ENCODE measurements at places on chromosomes 12 and 14.

DNA sequence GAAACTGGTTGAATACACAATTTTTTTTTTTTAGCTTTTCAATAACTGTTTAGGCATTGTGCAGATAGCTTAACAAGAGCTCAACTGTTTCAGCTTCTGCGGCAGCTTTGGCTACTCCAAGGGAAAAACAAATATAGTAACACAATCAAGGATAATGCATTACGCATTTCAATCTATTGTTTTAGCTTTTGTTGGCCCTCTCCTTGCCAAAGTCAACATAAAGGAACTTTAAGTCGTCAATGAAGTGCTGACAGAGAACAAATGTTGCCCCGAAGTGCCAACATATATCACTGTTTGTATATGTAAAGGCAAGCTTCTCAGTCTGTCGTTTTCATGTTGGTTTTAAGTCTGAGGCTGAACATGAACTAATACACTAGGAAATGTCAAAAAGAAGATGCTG, 1087.4 kb upstream of the FLRT2 start:
- H3K4me1 ChIP-seq: no peaks in the 10 kb centered on the region
- DNase-seq: no peak
- no peaks in the 10 kb centered on the region for H3K27me3 ChIP-seq
- no peak overlapping the region for H3K27ac ChIP-seq
- no peaks in the 10 kb centered on the region for H3K36me3 ChIP-seq

- H3K27ac ChIP-seq: peak overlapping the region; percentile 99
- no peaks in the 10 kb centered on the region for H3K27me3 ChIP-seq
- no peaks in the 10 kb centered on the region for H3K4me1 ChIP-seq
Observed at GRCh38 chr14:68977718-68978171, 1.4 kb downstream of the ACTN1 start.

DNA sequence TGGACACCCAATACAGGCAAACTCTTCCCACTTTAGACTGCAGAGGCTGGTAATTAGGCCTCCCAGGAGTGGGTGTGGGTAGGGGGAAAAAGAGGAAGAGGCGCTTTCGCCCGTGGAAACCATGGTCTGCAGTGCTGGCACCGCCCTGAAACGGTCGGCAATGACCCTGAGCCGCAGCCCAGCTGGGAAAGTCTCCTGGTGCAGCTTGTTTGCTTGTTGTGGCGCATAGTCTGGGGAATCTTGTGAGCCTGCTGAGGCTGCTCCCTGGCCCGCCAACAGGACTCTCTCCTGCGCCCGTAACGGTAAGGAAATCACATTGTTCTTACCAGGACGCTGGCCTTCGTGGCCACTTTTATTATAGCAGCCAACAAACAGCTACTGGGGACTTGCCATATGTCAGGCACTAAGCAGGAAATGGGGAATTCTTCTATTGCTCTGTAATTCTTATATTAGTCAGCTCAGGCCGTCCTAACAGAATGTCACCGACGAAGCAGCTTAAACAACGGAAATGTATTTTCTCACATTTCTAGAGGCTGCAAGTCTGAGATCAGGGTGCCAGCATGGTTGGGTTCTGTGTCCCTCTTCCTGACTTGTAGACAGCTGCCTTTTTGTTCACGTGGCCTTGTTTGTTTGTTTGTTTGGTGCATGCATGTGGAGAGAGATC, 52.5 kb upstream of the RIN3 start:
- no peaks in the 10 kb centered on the region for H3K36me3 ChIP-seq
- no peak overlapping the region for H3K27ac ChIP-seq
- H3K4me3 ChIP-seq: no peak overlapping the region

DNA sequence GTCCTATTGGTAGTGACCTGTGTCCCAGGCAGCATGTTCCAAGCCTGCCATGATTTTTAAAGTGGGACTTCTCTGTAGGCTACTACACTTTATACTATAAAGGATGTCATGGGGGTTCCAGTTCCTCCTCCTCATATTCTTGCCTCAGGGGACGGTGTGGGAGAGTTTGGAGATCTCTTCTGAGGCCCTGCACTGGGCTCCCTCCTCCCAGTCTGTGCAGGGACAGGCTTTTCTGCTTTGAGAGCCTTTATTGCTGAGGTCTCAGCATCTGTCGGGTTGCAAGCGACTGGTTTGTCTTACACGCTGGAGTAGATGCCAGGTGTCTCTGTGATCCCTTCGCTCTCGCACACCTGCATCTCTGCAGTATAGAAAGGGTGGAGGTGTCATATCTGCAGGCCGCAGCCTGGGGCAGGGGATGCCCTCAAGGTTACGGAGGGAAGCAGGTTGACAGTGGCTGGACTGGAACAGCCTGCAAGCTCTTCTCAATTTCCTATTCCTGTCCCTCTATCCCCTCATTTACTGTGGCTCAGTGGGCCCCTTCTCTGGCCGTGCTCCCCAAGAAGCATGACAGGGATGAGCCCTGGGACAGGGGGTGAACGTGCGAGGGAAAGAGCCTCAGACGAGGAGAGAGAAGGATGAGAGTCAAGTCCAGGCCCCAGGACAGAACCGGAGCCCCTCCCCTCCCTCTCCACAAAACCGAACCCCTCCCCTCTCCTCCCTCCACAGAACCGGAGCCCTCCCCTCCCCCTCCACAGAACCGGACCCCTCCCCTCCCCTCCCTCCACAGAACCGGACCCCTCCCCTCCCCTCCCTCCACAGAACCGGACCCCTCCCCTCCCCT, 51.3 kb downstream of the SLC6A12 start:
- H3K27ac ChIP-seq: no peak overlapping the region
- no peaks in the 10 kb centered on the region for H3K4me1 ChIP-seq
- H3K36me3 ChIP-seq: no peaks in the 10 kb centered on the region
- no peak overlapping the region for H3K4me3 ChIP-seq
- DNase-seq: no peak
- H3K27me3 ChIP-seq: no peaks in the 10 kb centered on the region

DNA sequence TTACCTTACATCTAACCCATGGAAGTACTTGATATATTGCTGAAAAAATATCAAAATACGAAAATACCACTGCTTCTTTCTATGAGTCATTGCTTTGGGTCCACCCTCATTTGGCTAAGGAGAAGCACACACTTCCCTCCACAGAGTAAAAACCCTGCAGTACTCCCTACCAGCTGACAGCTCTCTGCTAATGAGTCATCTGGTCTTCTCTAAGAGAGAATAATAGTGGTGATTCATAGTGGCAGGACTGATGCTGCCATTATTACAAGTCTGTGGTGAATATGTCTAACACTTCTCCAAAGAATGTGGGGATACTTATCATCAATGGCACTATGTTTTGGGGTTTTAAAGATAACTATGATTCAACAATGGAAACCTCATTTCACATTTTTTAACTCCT, 90.7 kb downstream of the PPFIA2 start:
- H3K4me1 ChIP-seq: no peaks in the 10 kb centered on the region
- no peaks in the 10 kb centered on the region for H3K27me3 ChIP-seq
- no peak for DNase-seq
- H3K36me3 ChIP-seq: no peaks in the 10 kb centered on the region

GRCh38 chr14:60653701-60654161, 4.5 kb upstream of the SIX1 start:
- peaks cover 8% of the 10 kb centered on the region for H3K4me1 ChIP-seq
- no peak overlapping the region for H3K4me3 ChIP-seq
- H3K27ac ChIP-seq: no peak overlapping the region
- no peaks in the 10 kb centered on the region for H3K36me3 ChIP-seq

GRCh38 chr12:110015132-110015531, 15.9 kb downstream of the ANKRD13A start:
- no peak overlapping the region for H3K27ac ChIP-seq
- H3K36me3 ChIP-seq: peaks cover 6% of the 10 kb centered on the region
- no peak overlapping the region for H3K4me3 ChIP-seq
- DNase-seq: no peak
- no peaks in the 10 kb centered on the region for H3K4me1 ChIP-seq

- no peak overlapping the region for H3K27ac ChIP-seq
- no peak overlapping the region for H3K4me3 ChIP-seq
- no peak for DNase-seq
Observed at GRCh38 chr14:98198385-98198784, 1073.6 kb downstream of the BCL11B start.

GRCh38 chr14:63322897-63323573, 4.3 kb upstream of the GPHB5 start:
- no peaks in the 10 kb centered on the region for H3K36me3 ChIP-seq
- no peak overlapping the region for H3K4me3 ChIP-seq
- no peaks in the 10 kb centered on the region for H3K27me3 ChIP-seq
- no peak for DNase-seq

DNA sequence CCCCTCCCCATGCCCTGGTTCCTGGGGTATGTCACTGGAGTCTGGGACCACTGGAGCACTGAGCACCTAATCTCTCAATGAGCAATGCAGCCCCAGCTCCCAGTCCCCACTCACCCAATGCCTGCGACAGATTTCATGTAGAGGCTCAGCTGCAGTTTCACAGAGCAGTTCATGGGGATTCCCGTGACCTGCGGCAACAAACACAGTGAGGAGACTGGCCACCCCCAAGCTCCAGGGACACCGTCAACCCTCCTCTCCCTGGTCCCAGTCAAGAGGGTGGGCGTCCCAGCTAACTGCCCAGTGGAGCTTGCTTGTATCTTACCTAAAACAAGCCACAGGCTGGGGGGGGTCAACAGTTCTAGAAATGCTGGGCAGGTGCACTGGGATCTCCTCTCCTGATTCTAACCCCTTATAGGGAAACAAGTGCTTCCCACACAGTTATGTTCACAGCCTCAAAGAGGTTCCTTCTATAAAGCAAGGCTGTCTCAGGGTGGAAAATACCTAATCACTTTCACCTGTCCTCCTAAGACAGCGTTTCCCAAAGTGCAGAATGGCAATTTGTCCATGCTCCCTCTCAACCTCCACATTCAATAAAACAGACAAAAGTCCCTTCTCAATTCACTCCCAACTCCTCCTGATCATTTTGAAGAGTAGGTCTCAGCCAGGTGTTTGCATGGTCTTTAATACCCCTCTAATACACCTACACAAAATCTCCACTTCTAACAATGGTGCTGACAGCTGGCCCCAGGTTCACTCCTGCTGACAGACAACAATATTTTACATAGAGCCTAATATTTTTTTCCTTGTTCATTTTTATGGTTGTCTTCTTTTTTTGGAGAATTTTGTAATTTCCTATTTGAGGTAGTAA, 68.3 kb downstream of the SCARB1 start:
- no peaks in the 10 kb centered on the region for H3K36me3 ChIP-seq
- H3K27me3 ChIP-seq: no peaks in the 10 kb centered on the region
- no peaks in the 10 kb centered on the region for H3K4me1 ChIP-seq
- H3K27ac ChIP-seq: no peak overlapping the region
- no peak for DNase-seq

- no peaks in the 10 kb centered on the region for H3K36me3 ChIP-seq
- H3K4me3 ChIP-seq: no peak overlapping the region
- no peaks in the 10 kb centered on the region for H3K27me3 ChIP-seq
- DNase-seq: no peak
Observed at GRCh38 chr12:21169878-21170472, 39.0 kb downstream of the SLCO1B1 start.

DNA sequence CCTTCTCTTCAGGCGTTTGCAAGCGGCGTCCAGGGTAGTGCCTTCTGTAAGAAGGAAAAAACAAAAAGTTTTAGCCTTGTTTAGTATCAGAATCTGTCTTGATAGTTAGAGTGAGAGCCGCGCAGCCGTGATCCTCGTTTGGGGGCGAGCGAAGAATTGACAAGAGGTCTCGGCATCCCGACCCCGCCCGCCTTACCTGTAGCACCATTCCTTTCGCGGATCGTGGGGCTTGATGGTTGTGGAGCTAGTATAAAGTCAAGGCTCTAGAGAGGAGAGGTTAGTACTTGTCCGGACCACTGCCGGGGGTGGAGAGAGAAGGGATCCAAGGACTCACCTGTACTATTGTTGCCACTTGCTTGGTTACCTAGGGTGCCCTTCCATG, 494 bp downstream of the TMTC3 start:
- no peaks in the 10 kb centered on the region for H3K27me3 ChIP-seq
- no peak for DNase-seq
- H3K27ac ChIP-seq: peak overlapping the region; percentile 86
- peaks cover 8% of the 10 kb centered on the region for H3K4me1 ChIP-seq
- H3K4me3 ChIP-seq: peak overlapping the region; percentile 86

- H3K27me3 ChIP-seq: no peaks in the 10 kb centered on the region
- no peak for DNase-seq
- H3K4me3 ChIP-seq: no peak overlapping the region
- H3K36me3 ChIP-seq: no peaks in the 10 kb centered on the region
Observed at GRCh38 chr12:116137318-116137717, 140.2 kb downstream of the MED13L start.

- no peak for DNase-seq
- H3K36me3 ChIP-seq: no peaks in the 10 kb centered on the region
- H3K4me1 ChIP-seq: no peaks in the 10 kb centered on the region
- no peak overlapping the region for H3K27ac ChIP-seq
Observed at GRCh38 chr12:32512910-32513309, 113.6 kb downstream of the FGD4 start.

GRCh38 chr14:67502867-67503266, 14.3 kb upstream of the TMEM229B start:
- H3K4me1 ChIP-seq: no peaks in the 10 kb centered on the region
- H3K27me3 ChIP-seq: no peaks in the 10 kb centered on the region
- no peak for DNase-seq
- H3K36me3 ChIP-seq: no peaks in the 10 kb centered on the region

DNA sequence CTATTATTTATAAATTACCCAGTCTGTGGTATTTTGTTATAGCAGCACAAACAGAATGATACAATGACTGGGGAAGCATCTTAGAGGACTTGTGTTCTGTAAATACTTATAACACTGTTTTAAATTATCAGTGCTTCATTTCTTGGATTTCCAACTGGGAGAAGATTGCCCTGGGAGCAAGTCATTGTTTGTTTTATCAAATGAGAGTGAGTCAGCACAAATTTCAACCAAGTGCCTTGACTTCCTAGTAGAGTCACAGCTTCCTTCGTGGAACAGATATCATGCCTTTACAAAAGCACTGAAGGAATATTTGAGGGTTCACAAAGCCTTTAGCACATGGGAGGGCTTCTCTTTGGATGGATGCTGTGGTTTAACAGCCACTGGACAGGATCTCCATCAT, 234.1 kb downstream of the KTN1 start:
- no peak for DNase-seq
- no peaks in the 10 kb centered on the region for H3K36me3 ChIP-seq
- H3K27me3 ChIP-seq: no peaks in the 10 kb centered on the region
- no peaks in the 10 kb centered on the region for H3K4me1 ChIP-seq
- no peak overlapping the region for H3K27ac ChIP-seq

DNA sequence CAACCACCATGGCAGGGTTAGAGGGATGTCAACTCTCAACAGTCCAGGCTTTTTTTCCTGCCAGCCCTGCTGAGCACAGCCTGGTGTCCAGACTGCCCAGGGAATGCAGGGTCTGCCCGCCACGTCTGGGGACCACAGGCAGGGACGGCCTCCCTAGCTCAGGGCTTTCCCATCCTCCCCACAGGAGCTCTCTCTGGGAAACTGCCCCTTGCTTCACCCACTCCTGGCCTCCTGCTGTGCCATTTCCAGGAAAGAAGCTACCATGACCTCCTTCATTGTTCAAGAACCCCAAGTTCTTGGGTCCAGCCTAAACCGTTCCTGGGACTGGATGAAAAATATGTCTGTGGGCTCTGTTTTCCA, 4.8 kb downstream of the SCNN1A start:
- DNase-seq: no peak
- peaks cover 10% of the 10 kb centered on the region for H3K4me1 ChIP-seq
- no peak overlapping the region for H3K4me3 ChIP-seq
- no peaks in the 10 kb centered on the region for H3K36me3 ChIP-seq
- H3K27me3 ChIP-seq: no peaks in the 10 kb centered on the region

GRCh38 chr12:16352481-16352880, 5.0 kb downstream of the MGST1 start:
- H3K36me3 ChIP-seq: peaks cover 3% of the 10 kb centered on the region
- H3K27ac ChIP-seq: peak overlapping the region; percentile 84
- DNase-seq: no peak
- H3K4me1 ChIP-seq: no peaks in the 10 kb centered on the region

GRCh38 chr12:130281153-130281799, 56.4 kb upstream of the PIWIL1 start:
- H3K27ac ChIP-seq: peak overlapping the region; percentile 3
- H3K4me3 ChIP-seq: peak overlapping the region; percentile 37
- no peaks in the 10 kb centered on the region for H3K27me3 ChIP-seq
- H3K4me1 ChIP-seq: no peaks in the 10 kb centered on the region
- H3K36me3 ChIP-seq: no peaks in the 10 kb centered on the region

All from breast epithelium (tissue), 4 donors.